ENCODE measurements at places on chromosomes 3 and 15.

GRCh38 chr3:37943631-37944314 is 46.8 kb upstream of the VILL start:
- DNase-seq: no peak

- DNase-seq: no peak
Observed at GRCh38 chr3:165196577-165197480, 645 bp upstream of the SLITRK3 start.

- DNase-seq: no peak
Observed at GRCh38 chr15:62900071-62900802, 142.3 kb upstream of the TPM1 start.

DNA sequence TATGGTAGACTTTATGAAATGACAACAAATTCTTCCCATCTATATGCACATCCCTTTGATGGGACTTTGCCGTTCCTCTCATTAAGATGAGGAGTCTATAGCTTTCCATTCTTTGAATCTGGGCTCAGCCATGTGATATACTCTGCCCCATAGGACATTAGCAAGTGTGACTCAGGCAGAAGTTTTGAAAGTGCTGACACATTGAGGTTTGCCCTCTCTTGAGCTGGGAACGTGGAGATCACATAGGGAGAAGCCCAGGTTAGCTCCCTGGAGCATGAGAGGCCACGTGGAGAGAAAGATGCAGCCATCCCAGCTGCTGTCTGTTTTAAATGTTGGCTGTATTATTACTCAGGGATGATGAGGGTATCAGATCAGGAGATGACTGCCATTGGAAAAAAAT is 67.7 kb upstream of the OXTR start:
- no peak for DNase-seq

DNA sequence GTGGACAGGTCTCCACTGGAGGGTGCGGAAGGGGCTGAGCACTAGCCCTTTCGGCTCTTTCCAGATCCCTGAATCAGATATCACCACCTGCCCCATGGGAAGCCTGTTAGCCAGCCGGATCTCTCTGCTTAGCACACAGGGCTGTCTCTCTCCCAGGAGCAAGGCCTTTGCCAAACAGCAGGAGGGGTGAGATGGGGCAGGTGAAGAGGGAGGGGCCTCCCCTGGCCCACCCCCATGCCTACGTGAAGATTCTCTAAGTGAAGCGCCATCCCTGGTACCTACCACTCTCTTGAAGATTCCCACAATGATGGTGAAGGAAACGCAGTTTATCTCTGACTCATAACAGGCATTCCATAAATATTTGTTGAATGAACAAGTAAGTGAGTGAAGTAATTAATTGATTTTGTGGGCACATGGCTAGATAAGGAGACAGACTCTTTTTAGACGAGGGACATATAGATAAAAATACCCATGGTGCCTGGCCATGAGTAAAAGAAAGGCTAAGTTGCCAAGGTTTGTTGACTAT is 19.6 kb upstream of the HCN4 start:
- DNase-seq: no peak

GRCh38 chr3:12114251-12114650 is 44.5 kb downstream of the TIMP4 start:
- DNase-seq: no peak

DNA sequence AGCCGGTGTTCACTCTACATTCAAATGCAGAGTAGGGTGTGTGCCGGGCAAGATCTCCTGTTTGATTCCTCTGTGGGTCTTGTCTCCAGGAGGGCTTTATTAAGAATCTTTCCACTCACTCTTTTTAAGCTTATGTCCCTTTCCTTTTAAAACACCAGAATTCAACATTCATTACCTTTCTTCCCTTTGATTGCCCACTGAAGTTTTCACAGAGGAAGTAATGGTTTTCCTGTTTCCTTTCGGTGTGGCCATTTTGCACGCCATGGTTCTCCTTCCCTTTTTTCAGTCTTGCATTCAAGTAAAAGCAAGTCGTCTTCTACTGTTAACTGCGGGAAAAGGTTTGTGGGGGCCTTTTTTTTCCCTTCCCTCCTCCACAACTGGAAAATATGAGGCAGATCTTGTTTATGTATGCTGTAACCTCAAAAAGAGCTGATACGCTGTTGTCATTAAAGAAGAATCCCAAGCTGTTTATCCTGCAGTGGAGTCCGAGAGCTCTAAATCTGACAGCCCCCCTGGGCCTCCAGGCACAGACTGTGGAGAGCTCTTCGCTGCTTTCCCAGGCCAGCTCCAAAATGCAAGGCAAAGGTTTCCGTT is 40.5 kb downstream of the FILIP1L start:
- DNase-seq: no peak

All from activated naive CD4-positive, alpha-beta T cell (primary cell).